NCI-H1105 treated with DMSO at 0.1 percent for 48 hours (cell line): ENCODE measurements at places on chromosomes 2 and 18.
A peak's percentile ranks its signal among the peaks of the same experiment; 100 is the strongest.

GRCh38 chr18:79360933-79361332, 34.8 kb upstream of the NFATC1 start:
- no peak for DNase-seq

GRCh38 chr2:85861650-85862049, 27.1 kb downstream of the ST3GAL5 start:
- DNase-seq: no peak

DNA sequence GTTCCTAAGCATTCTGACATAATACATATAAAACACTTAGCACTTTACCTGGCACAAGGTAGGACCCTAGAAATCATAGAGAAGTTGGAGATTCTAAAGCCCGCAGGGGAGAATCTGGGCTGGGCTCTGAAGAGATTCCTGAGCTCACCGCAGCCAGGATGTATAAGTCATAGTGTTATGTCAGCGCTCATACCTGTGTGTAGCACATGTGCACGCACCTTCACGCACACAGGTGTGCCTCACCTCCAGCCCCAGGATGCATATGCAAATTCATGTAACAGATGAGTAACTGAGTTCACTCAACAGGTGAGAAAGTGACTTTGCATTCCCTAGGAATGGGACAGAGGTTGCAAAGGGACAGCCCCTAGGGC, 7.9 kb upstream of the SDC1 start:
- DNase-seq: no peak

DNA sequence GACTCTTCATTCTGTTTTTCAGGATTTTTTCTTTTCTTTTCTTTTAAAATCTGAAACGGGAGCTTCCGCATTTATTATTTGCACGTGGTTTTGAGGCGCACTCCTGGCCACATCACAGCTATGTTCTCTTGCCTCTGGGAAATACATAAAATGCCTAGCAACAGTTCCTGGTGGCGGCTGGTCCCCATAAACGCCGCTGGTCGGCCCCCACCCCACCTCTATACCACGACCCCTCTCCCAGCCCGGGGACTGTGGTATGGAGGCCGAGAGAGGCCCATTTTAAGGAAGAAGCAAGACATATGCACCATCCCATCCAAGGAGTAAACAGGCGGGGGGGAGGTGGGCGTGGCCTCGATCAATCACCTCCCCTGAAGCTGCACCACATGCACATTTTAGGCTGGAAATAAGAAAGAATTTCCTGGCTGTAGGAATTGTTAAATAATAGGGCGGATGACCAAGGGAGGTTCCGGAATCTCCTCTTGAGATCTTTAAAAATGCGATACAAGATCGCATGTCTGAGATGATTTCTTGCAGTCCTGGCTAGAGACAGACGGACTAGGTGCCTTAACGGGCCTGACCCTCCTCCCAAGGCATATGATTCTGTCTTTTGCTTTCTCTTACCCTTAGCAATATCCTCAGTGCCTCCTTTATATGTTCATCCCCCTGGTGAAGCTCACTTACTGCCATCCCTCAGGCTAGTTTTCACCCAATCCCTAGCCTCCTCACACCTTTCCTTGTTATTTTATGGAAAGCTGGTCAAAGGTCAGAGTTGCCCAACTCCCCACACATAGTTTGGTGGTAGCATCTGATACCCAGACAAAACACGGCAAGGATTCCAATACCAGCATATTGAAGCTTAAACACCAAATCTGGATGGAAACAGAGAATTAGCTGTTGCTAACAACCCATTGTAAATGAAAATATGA, 82.4 kb downstream of the BCL2 start:
- no peak for DNase-seq

- no peak for DNase-seq
Measured at GRCh38 chr18:3075491-3075890, 62.5 kb upstream of the LPIN2 start.

- no peak for DNase-seq
Measured at GRCh38 chr18:12911929-12912703, 28.1 kb upstream of the PTPN2 start.

- DNase-seq: no peak
Measured at GRCh38 chr2:79669714-79670113, 156.9 kb downstream of the CTNNA2 start.

DNA sequence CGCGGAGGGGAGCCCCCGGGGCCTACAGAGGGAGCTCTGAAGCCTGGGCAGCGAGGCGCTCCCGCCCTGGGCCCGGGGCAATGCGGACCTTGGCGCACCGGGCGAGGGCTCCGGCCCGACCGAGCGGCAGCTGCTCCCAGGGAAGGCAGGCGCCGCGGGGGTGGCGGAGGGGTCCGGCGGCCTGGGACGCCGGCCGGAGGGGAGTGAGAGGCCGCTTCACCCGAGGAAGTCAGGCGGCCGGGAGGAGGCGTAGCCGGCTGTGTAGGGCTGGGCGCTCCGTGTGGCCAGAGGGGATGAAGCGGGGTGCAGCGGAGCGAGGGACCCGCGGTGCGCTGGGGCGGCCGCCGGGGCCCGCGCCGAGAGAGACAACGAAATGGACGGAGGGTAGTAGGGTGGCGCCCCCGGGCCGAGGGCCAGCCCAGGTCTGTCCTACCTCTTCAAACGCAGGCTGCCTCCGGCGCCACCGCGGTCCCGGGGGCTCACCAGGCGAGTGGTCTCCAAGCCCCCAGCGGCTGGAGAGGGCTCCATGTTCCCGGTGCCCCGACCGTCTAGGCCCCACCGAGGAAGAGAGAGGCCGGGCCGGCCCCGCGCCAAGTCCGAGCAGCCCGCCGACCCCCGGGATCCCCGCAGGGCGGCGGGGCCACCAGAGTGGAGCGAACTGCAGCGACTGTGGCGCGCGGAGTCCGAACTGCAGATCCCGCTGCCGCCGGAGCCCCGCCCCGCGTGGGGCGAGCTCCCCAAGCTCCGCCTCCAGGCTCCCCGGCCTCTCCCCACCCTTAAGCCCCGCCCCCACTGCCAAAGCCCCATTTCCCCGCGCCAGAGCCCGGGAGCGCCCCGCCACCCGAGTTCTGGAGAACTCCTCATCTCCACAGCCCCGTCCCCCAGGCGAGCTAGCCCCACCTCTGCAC, at the start of gene SLC30A3:
Gene SLC30A3, minus strand, starts transcription at position 669 of the 908 bp plus-strand sequence. Its CDS starts 141 bp downstream, at position 528.
- DNase-seq: peak; percentile 55

- DNase-seq: no peak
Measured at GRCh38 chr18:46891742-46892214, 25.5 kb downstream of the PIAS2 start.

DNA sequence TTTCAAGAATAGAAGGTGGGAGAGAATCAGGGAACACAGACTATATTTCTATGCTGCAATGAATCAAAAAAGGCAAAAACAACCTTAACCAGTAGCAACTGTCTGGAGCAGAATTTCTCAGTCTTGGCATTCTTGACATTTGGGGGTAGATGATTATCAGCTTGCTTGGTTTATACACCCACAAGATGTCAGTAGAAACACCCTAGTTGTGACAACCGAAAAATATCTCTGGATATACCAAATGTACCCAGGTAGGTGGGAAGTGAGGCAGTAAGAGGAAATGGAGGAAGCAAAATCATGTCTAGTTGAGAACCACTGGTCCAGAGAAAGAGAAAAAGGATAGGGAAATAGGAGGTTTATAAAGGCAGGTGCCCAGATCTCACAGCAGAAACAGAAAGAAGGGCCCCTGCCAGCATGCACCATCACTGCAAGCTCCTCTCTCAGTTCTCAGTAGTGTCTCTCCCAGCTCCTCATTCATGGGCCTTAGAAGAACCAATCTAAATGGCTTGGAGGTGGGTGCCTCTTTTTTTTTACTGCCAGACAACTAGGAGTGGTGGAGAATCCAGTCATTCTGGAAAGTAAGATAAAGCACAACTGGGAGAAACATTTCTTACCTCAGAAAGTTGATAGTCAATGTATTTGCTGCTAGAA, 50.4 kb downstream of the MBD2 start:
- no peak for DNase-seq

GRCh38 chr2:7803515-7803914, 878.3 kb upstream of the ID2 start:
- no peak for DNase-seq

GRCh38 chr2:100054426-100054825, 88.0 kb downstream of the AFF3 start:
- no peak for DNase-seq

- DNase-seq: no peak
Measured at GRCh38 chr2:236705295-236706105, 135.9 kb downstream of the ACKR3 start.

GRCh38 chr2:3466966-3467365, 52.4 kb downstream of the ADI1 start:
- no peak for DNase-seq
